Subcutaneous adipose tissue (tissue), 4 donors: ENCODE measurements at places on chromosomes 16 and 17. TPM values are rescaled to one million over a fixed set of nuclear protein-coding genes. Genes with fewer than 3 reads are reported as not detected.

Gene SEC14L5
- 0.66 TPM for total RNA-seq

Gene C17orf67
- not detected for total RNA-seq

Gene DPEP1
- total RNA-seq: not detected

Gene CDH16
- total RNA-seq: not detected

Gene TERF2IP
- 63.7 TPM for total RNA-seq

Gene HOXB6
- 10.7 TPM for total RNA-seq

Gene TPSD1
- 14.3 TPM for total RNA-seq

Gene ZSWIM7
- total RNA-seq: 9.7 TPM

Gene DOC2A
- total RNA-seq: not detected

Gene ZG16B
- total RNA-seq: 3.1 TPM

Gene CDYL2
- 5.9 TPM for total RNA-seq

Gene PERCC1
- total RNA-seq: not detected

Gene AGRP
- total RNA-seq: not detected

Gene ENPP7
- not detected for total RNA-seq

Gene KIF2B
- total RNA-seq: not detected

Gene TNP2
- not detected for total RNA-seq

Gene TIMP2
- 123 TPM for total RNA-seq

Gene ARRB2
- total RNA-seq: 36.2 TPM
